ENCODE measurements at places on chromosomes 6 and 20. TPM values are rescaled to one million over a fixed set of nuclear protein-coding genes. Genes with fewer than 3 reads are reported as not detected.

The SLC22A7 gene
- total RNA-seq: not detected

The OR12D3 gene
- not detected for total RNA-seq

The XKR7 gene
- 0.04 TPM for total RNA-seq

The BAK1 gene
- total RNA-seq: 48.8 TPM

The OR2J2 gene
- total RNA-seq: not detected

The SIRPB1 gene
- 1.1 TPM for total RNA-seq

The MEP1A gene
- not detected for total RNA-seq

The NKX2-4 gene
- total RNA-seq: not detected

The TGM3 gene
- total RNA-seq: not detected

The TRERF1 gene
- 32.4 TPM for total RNA-seq

The SOX4 gene
- 1.5 TPM for total RNA-seq

- no peak for ATAC-seq
Observed at GRCh38 chr20:25376886-25377285, 13.7 kb downstream of the ABHD12 start.

DNA sequence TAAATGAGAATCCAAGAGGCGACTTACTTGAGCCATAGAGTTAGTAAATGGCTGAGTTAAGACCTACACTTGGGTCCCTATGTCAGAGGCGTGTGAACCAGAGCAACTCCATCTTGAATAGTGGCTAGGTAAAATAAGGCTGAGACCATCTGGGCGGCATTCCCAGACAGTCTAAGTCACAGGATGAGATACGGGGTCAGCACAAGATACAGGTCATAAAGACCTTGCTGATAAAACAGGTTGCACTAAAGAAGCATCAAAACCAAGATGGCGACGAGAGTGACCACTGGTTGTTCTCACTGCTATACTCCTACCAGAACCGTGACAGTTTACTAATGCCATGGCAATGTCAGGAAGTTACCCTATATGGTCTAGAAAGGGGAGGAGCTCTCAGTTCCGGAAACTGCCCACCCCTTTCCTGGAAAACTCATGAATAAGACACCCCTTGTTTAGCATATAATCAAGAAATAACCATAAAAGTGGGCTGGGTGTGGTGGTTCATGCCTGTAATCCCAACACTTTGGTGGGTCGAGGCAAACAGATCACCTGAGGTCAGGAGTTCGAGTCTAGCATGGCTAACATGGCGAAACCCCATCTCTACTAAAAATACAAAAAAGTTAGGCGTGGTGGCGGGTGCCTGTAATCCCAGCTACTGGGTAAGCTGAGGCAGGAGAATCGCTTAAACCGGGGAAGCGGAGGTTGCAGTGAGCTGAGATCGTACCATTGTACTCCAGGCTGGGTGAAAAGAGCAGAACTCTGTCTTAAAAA, 43.9 kb upstream of the EEF1A1 start:
- peak; percentile 18 for ATAC-seq

DNA sequence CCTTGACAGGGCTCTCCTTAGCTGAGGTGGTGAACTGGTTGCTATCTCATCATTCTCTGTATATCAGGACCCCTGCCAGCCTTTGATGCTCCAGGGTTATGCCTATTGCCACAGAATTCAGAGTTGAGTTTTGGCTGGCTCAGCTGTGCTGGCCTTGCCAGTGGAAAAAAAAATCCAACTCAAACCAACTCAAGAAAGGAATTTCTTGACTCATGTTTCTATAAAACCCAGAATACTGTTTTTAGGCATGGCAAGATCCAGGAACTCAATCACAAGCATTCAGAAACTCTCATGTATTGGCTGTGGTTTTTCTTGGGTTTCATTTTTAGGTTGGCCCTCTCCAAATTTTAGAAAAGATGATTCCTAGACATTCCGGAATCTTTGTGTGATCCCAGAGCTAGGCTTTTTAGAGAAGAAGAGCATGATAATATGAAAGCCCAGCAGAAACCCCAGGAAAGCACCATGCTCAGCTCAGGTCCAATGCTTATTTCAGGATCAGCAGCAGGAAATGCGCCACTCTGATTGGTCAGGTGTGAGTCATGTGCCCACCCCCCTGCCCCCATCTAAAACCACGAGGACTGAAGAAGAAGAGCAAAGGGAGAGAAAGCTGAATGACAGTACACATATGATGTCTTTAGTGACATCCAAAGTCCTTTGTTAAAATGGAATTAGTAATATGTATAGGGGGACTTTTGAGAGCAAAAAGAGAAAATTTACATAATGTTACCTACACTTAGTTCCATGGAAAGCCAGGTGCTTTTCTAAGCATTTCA, 122.9 kb downstream of the RNF144B start:
- ATAC-seq: peak; percentile 50

GRCh38 chr6:116491610-116492330, 19.7 kb upstream of the CALHM5 start:
- no peak for ATAC-seq

- ATAC-seq: no peak
Observed at GRCh38 chr20:8664778-8665177, 404.1 kb upstream of the PLCB4 start.

GRCh38 chr6:34658605-34659265, 37.8 kb downstream of the ILRUN start:
- no peak for ATAC-seq

GRCh38 chr6:17584241-17584803, 15.8 kb upstream of the FAM8A1 start:
- peak; percentile 33 for ATAC-seq

GRCh38 chr6:160120087-160120486, 1.5 kb upstream of the SLC22A1 start:
- ATAC-seq: no peak

DNA sequence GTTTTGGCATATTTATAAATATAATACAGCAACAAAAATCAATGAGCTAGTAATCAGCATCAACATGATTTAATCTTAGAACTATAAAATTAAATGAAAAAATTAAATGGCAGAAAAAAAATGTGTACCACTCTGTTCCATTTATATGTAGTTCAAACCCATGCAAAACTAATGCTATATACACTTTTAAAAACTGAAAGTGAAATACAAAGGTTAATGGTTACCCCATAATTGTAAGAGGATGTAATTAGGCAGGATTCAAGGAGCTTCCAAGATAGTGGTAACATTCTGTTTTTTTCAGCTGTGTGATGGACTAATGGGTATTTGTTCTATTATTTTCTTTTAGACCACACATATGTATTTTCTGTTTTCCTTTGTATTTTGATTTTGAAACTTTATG, 492.1 kb downstream of the UTRN start:
- no peak for ATAC-seq

DNA sequence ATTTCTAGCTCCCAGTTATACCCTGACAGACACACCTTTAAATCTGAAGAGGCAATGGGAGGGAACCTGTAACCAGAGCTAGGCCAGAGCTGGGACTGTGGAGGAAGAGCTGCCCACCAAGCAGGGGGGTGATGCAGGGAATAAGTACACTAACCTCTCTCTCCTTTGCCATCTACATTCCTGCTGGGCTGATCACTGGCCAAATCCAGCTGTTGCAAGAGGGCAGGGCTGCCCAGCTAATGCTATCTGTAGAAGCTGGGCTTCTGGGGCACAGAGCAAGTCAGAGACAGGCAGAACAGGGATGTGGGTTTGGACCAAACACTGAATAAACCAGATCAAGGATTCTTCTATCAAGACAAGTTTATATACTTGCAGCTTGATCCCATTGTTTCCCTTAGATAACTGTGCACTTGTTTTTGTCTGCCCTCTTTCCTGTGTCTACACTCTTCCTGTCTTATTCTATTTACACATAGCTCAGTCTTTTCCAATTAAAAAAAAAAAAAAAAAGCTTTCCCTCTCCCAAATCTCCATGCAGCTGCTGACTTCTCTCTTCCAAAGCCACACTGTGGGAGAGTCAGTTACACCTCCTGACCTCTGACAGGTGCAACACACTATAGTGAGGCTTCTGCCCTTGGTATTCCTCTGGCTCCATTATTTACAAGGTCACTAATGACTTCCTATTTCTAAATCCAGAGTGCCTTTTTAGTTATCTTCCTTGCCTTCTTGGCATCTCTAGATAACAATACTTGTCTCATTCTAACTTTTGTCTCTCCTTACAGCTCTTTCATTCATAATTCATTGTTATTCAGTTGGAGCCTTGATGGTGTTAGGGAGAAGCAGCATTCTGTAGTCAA, 43.7 kb downstream of the TRIM38 start:
- ATAC-seq: no peak

DNA sequence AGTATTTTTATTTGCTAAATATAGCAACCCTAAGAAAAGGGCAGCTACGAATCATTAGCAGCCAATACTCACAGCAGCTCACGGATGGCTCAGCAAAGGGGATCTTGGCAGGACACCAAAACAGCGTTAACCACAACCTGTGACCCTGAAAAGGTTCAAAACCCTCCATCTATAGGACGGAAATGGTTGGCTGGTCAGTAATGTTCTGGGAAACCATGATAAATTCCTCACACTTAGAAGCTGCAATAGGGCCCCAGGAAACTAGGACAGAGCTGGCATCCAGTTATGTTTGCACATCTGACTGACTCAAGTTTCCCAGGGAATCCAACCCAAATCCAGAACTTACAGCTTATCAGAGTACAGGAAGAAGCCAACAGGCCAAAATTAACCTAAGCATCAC, 30.9 kb upstream of the PTPRT start:
- no peak for ATAC-seq

- no peak for ATAC-seq
Observed at GRCh38 chr6:15088904-15089568, 156.8 kb upstream of the JARID2 start.

GRCh38 chr6:52653151-52653550, 17.8 kb upstream of the TMEM14A start:
- ATAC-seq: no peak

DNA sequence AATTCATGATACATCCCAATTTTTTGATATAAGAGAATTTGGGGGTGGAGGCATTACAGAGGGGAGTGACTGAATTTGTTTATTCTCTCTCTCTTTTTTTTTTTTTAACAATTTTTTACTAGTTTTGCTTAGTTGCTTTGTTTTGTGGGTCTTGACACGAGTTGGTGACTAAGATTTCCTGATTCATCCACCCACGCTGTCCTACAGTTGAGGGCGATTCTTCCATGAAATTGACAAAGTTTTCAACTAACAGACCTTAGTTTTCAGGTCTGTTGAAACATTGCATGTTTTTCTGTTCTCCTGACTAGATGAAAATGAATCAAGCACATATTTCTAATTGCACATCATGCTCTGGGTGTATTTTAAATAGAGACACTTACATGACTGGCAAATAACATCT, 613.8 kb downstream of the TFAP2B start:
- no peak for ATAC-seq

DNA sequence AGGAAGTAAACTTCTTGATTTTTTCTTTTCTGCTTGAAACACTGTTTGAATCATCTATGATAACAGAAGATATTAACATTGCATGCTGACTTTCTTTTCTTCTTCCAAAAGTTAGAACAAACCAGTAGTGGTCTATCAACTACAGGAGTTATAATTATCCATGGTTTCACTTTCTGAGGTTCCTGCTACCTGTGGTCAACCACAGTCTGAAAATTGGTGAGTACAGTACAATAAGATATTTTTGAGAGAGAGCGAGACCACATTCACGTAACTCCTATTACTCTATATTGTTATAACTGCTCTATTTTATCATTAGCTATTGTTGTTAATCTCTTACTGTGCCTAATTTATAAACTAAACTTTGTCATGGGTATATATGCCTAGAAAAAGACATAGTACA, 86.1 kb downstream of the MAP7 start:
- peak; percentile 35 for ATAC-seq

- no peak for ATAC-seq
Observed at GRCh38 chr20:40181676-40182075, 507.4 kb downstream of the MAFB start.

DNA sequence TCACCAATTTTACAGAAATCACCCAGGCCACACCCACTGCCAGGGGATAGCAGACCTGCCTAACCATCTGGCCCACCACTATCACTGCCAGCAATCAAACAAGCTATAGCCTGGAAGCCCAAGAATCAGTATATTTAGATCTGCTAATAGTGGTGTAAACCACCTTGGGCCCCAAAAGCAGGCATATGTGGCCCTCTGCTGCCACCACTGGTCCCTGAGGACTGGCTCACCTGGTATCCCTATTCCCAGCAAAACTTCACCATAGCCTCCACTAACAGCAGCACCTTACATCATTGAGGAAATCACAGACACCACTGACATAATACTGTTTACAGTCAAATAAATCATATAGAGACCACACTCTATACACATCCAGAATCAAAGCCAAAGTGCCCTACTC, 880.4 kb upstream of the MAN1A1 start:
- ATAC-seq: no peak

GRCh38 chr6:38176797-38177751, 357.5 kb downstream of the ZFAND3 start:
- ATAC-seq: no peak

DNA sequence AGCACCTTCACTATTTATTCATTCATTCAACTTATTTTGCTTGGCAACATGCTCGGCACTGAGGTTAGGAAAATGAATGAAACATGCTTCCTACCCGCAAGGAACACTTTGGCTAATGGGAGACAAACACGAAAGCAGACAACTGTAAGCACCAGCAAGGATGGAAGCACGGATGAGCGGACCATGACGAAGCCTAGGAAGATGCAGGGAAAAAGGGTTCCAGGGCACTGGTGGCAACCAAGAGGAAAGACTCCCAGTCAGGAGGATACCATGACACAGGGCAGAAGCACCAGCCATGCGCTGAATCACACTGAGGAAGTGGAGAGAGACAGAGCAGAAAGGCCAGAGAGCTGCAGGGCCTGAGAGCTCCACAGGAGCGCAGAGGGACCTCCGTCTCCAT, 9.8 kb downstream of the PDE10A start:
- ATAC-seq: no peak

GRCh38 chr6:105204331-105204730, 24.5 kb upstream of the POPDC3 start:
- no peak for ATAC-seq

DNA sequence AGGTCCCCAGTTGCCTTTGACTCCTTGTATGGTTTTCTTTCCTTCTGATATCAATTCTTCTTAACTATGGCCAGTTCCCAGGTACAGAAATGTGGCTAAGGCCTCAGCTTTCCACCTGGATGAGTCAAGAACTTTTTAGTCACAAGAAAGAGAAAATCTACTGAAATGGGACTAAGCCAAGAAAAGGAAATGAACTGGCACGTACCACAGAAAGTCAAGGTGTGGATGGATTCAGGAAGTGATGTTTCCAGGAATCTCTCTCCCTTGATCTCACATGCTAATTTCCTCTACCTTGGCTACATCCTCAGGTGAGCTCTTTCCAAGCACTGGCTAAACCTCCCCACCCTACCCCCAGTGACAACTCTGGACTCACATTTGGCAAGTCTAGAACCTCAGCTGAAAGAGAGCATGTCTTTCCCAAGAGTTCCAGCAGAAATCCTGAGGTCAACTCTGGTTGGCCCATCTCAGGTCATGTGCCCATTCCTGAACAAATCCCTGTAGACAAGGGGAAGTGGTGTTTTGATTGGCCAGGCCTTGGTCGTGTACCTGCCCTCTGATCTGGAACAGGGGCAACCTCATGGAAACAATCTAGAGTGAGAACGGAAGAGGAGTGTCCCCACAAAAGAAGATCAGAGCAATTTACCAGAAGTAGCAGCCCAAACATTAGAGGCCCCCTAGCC, 205.3 kb downstream of the NFATC2 start:
- ATAC-seq: no peak
